ENCODE measurements at places on chromosomes 16 and 17.

DNA sequence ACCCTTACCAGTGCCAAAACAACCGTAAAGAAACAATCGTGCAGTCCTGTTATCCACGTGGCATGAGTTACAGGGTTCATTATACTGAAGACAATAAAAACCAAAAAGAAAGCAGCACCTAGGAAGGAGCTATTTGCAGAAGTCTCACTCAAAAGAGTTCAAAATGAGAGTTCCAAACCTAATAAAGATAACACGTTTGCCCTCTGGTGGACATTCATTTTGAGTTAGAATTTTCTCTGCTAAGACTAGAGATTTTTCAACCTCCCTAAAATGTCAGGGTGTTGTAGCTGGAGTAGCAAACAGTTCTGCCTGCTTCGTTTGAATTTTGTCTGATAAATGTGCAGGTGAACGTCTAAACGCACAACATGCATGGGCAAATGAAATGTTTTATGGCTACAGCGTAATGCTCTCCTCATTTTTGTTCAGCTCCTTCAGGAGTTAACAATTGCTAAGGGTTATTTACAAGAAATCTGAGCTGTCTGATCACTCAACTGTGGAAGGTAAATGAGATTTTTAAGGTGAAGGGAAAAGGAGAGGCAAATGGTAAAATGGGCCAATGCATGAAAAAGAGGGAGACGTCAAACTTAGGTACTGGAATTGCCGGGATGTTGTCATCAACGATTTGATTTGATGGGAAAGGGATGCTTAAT is 1067.9 kb upstream of the EEF2KMT start:
- no peak for DNase-seq

- no peak for DNase-seq
These were observed 963 bp downstream of the COPRS start for GRCh38 chr17:31857920-31858641.

- no peak for DNase-seq
These were observed 593.5 kb upstream of the SOX9 start for GRCh38 chr17:71527311-71527710.

DNA sequence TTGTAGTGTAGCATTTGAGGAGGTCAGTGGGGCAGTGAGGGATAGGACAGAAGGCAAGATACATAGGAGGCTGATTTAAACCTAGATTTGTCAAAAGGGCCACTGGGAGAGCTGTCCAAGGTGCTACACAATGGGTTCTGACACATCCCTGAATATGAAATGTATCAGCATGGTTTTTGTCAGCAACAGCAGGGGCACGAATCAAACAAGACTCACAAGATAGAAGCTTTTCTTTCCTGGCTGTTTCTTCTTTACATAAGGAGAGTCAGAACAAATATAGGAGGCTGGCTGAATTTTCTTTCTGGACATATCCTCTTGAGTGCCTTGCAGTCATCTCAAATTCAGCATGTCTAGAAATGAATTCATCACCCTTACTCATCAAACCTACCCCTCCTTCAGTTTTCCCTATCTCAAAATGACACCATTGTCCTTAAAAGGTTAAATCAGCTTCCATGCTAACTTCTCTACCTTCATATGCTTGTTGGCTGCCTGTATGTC is 130.5 kb downstream of the NPIPB5 start:
- no peak for DNase-seq

DNA sequence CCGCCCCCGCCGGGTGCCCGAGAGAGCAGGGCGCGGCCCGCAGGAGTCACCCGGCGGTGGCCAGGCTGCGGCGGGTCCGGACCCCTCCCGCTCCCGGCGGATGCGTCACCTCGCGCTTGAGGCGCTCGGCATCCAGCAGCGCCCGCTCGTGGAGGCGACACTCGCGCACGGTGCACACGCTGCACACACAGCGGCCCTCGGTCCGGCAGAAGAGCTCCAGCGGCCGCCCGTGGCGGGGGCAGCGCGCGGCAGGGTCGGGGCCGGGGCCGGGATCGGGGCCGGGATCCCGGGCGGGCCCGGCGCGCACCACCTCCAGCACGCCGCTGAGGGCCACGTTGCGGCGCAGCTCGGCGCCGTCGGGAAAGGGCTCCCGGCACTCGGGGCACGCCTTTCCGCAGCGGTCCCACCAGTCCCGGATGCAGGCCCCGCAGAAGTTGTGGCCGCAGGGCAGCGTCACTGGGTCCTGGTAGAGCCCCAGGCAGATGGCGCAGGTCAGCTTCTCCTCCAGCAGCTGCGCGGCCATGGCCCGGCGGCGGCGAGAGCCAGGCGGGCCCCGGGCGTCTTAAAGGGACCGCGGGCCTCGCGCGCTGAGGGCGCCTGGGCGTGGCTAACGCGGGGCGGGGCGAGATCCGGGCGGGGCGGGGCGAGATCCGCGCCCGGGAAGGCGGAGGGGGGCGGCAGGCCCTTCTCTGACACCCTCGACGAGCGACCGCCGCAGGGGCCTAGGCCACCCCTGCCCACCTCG is at the start of gene TRIM65:
TRIM65 (minus strand) TSS at position 537 of the 745 bp plus-strand sequence; CDS start at position 523, 14 bp downstream.
- DNase-seq: peak; percentile 71

DNA sequence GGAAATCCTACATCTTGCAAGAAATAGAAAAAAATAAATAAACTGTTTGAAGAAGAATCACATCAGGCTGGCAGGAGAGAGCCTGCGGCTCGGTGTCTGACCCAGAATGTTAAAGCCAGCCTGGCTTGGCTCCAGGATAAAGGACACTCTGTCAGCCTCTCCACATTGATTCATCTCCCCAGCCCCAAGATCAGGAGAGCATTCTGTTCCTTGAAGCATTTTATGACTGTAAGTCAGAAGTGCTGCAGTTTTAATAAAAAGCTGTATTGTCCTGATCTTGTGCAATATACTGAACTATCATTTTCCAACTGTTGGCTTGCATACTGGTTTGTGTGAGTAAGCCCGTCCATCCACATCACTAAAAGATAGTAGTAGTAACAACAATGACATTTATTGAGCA is 426.6 kb downstream of the HAPSTR1 start:
- no peak for DNase-seq

DNA sequence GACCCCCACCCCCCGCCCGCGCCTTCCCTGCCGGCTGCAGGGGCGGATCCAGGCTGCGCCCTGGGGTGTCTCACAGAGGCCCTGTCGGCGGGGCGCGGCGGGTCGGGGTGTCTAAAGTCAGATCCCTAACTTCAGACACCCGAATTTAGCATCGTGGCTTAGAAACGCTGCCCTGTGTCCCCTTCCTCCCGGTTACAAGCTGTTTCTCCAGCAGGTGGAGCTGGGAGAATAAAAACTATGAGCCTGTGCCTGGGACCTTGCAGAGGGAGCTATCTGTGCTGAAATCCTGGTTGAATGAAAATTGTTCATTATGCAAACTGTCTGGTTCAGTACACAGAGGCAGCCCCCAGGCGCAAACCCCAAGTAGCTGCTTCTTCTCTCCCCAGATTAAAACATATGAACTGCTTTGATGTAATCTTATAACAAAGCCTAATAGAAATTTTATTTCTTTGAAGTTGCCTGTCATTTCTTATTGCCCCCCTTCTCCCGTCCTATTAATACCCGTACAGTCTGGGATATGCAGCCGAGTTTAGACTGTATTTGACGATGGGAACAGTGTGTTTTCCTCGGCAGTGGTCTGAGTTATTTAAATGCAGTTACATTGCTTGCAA is 79.0 kb downstream of the RPA1 start:
- no peak for DNase-seq

GRCh38 chr16:67872631-67873434 is at the start of gene EDC4:
Gene EDC4, plus strand, starts transcription at chr16:67873052. Its CDS starts 210 bp downstream, at chr16:67873262.
- peak; percentile 81 for DNase-seq

DNA sequence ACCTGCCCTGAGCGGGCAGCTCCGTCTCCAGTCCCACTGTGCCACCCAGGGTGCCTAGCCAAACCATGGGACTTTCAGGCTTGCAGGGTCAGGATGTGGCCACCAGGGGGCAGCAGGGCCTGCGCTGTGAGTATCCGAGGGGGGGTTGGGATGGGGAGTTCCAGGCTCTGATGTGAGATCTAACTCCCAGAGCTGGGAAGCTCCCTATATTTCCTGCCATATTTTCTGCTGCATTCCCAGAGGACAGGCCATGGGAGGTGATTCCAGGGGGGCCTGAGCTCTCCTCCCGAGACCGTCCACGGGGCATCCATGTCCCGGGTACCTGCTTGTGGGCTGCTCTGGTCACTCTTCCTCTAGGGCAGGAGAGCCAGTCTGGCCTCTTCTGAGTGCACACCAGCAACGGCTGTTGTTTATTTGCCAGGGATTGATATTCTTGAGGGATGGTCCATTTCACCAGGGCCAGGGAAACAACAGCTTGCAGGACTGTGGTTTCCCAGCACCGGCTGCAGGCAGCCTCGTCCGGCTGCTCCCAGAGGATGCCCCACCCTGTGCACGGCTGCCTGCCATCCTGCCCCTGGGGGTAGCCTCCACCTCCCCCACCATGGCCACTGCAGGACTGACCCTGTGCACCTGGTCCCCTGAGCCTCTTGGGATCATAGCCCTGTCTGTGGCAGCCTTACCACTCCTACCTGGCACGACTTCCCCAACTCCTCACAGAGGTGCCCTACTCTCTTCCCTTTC is 1.2 kb downstream of the GPR142 start:
- DNase-seq: peak; percentile 53

DNA sequence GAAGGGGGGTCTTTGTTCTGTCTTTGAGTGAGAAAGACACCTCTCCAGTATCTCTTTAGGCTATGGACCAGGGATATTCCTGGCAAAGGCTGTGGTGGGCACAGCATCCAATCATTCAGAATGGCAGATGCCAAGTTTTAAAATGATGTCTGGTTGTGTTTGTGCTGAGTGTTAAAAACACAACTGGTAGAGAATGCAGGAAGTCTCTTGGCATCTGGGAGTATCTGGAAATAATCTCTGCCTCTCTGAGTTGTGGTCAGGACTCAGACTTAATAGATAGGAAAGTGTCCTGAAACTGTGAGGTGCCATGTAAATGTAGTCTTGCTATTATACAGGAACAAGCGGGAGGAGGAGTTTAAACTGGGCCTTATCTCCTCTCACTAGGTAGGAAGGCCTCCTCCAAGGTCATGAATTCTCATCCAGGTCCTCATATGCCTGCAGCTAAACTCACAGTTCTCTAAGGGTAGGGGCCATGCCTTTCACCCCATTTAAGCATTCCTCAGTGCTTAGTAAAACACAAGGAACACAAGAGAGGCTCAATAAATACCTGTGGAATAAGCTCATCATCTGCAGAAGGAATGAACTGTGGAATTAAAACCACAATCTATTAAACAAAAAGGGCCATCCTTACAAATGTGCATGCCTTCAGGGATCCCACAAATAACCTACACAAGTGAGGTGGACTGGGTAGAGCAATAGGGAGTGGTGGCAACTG is 317.6 kb downstream of the CBLN1 start:
- DNase-seq: no peak

GRCh38 chr17:11565591-11565990 is 32.7 kb upstream of the DNAH9 start:
- DNase-seq: no peak

Data from naive B cell (primary cell).